Fibroblast of lung (primary cell): ENCODE measurements at places on chromosomes 16 and 17. TPM values are rescaled to one million over a fixed set of nuclear protein-coding genes. Genes with fewer than 3 reads are reported as not detected.

DNA sequence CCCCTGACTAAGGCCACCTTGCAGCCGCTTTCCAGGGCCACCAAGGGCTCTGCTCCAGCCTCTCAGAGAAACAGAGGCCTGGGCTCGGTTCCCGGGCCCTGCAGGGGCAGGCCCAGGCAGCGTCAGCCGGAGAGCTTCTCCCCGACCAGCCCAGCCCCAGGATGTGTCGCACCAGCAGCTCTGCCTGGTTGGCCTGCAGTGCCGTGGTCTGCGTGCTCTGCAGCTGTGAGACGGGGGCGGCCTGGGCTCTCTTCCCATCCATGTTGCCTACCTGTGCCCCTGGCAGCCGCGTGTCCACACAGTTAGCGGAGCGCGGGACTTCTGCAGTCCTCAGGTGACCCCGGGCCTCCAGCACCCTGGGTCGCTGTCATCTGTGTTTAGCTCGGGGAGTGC, 4.8 kb downstream of the IGFALS start:
- peaks cover 2% of the 10 kb centered on the region for H3K4me1 ChIP-seq
- no peak for DNase-seq
- H3K4me3 ChIP-seq, result no peak overlapping the region
- H3K27me3 ChIP-seq, result no peaks in the 10 kb centered on the region
- H3K27ac ChIP-seq, result no peak overlapping the region
- peaks cover 20% of the 10 kb centered on the region for H3K36me3 ChIP-seq

- no peak overlapping the region for H3K4me3 ChIP-seq
- no peaks in the 10 kb centered on the region for H3K27me3 ChIP-seq
- H3K4me1 ChIP-seq, result peaks cover 21% of the 10 kb centered on the region
Measured at GRCh38 chr16:24748242-24748641, 18.8 kb downstream of the TNRC6A start.

Gene SPN
- total RNA-seq, result not detected in 2 replicates

Gene ABCC11
- under 0.01 and 0.17 TPM in 2 replicates for total RNA-seq

Gene ITGB3
- total RNA-seq, result 13.1 and 22.0 TPM in 2 replicates
